ENCODE measurements at places on chromosomes 7 and 10.

DNA sequence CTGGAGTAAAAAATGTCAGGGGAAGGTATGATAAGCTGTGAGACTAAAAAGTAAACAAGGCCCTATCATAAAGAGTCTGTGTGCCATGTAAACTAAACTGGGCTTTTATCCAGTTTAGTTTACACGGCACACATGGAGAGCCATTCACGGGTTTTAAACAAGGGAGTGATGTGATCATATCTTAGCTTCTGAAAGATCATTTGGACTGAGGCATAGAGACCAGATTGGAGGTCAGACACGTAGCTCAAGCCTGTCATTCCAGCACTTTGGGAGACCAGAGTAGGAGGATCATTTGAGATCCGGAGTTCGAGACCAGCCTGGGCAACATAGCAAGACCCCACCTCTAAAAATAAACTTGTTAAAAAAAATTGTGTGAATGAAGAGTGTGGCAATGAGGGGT lies 50.1 kb downstream of the SKIDA1 start:
- no peak for DNase-seq

DNA sequence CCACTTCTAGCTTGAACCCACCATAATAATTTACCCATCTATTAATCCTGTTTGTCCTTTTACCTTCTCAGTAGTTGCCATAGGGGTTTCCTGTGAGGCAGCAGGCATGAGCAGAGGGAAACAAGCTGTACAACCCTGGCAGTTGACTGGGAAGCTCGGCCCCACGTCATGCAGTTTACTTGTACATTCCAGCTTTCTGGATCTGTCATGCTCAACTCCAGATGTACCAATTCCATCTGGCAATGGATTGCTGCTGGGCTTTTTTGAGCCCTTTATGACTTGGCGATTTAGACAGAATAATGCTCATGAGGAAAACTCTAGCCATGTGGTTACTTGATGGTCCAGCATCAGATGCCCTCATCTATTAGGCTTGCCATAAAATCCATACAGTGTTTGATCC lies 112.5 kb downstream of the GNAI1 start:
- DNase-seq, result no peak

DNA sequence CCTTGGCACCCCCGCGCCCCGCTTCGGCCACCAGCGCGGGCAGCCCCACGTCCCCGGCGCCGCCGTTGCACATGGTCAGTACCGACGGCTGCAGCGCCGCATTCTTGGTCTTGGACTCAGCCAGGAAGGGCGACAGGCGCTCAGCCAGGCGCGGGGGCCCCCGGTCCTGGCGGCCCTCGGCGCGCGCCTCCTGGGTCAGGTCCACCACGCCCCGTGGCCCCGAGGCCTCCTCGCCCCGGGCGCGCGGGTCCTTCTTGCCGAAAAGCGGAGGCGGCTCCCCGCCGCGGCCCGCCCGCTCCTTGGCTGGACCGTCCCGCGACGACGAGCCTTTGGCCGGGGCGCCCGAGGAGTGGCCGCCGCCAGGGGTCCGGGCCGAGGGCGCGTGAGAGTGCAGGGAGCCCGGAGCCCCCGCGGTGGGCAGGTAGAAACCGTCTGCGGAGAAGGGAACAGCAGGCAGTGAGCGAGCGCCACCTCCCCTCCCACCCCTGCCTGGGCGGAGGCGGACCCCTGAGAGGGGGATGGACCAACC lies 34.7 kb downstream of the TNRC18 start:
- DNase-seq, result no peak

DNA sequence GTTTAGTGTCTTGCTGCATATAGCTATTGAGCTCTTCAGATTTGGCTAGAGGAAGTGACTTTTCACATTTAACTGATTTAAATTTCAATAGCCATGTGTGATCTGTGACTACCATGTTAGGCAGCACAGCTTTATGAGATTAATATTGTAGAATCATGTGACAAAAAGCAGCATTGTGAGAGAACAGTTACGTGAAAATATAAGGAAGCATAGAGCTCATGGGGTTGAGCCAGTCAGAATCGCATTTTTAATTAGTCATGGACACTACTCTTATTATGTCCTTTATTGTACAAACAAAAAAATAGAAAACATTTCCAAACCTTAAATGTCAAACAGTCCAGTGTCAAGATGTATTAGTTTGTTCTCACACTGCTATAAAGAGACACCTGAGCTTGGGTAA lies 48.0 kb downstream of the MTURN start:
- no peak for DNase-seq

GRCh38 chr10:28963539-28964221 lies 286.4 kb downstream of the BAMBI start:
- no peak for DNase-seq

DNA sequence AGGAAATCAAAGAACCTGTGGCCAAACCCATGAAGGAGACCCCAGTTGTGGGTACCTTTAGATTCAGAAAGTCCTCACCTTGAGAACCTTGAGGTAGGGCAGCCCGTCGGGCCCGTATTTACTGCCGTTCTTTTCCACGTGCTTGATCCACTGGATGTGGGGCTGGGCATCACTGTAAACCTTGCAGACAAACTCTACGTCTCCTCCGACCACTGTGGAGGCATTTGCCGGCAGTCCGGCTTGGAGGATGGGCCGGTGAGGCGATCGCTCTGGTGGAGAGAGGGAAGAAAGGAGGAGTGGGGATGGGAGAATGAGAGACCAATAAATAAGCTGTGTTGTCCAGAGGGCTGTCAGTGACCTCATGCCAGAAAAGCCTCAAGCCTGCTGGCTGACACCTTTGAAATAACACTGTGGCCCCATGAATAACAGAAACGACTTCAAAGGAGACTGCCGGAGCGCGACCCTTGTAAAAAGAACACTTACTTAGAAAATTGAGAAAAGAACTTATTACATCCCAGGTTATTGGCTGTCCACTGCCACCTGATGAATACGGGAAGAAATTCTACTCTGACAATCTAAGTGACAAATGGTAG lies 78.2 kb downstream of the FGFR2 start:
- DNase-seq, result no peak

DNA sequence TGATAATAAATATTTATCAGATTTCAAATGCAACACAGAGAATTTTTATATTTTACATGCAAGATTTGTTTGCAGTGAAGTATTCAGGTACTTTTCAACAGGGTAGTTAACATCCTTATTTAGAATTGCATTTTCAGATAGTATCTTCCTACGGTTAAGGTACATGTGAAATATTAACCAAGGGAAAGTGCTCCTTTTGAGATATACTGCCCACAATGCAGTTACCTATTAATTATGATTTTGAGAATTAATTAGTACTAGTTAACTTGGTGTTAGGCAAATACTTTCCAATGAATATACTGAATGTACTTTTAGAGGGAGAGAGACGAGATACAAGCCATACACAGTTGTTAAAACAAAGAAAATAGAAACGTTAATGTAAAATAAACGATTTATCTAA lies 206.2 kb upstream of the YAE1 start:
- DNase-seq, result no peak

DNA sequence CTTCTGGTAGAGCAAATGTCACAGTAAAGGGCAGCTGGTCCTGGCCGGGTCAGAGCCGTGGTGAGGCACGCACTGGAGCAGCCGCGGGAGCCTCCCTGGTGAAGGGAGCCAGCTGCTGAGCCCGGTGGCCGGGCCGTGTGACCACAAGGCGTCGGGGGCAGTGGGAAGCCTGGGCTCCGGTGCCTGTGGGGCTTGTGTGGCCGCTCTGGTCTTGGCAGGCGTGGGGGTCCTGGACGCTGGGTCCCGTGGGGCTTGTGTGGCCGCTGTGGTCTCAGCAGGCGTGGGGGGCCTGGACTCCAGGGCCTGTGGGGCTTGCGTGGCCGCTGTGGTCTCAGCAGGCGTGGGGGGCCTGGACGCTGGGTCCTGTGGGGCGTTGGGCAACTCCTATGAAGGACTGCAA lies 57.2 kb downstream of the NKX6-2 start:
- no peak for DNase-seq

- no peak for DNase-seq
Measured at GRCh38 chr10:116741391-116742351, 695 bp downstream of the HSPA12A start.

DNA sequence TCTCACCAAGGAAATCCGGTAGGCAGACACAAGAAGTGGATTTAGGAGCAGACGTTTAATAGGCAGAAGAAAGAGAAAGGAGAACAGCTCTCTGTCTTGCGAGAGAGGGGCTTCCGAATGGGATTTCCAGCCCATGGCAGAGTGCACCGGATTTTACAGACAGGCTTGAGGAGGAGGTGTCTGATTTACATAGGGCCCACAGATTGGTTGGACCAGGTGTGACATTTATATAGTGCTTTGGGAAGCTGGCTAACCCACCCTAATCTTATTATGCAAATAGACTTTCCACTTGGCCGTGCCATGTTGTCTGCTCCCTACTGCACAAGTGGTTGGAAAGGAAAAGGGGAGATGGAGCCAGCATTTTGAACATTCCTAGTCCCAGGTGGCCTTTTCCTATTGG lies 57.8 kb downstream of the ANKMY2 start:
- DNase-seq, result no peak

GRCh38 chr7:36107926-36108631 lies 45.0 kb upstream of the EEPD1 start:
- no peak for DNase-seq

GRCh38 chr10:82982110-82982608 lies 1107.2 kb downstream of the NRG3 start:
- no peak for DNase-seq

GRCh38 chr7:48786951-48787350 lies 137.4 kb upstream of the CDC14C start:
- no peak for DNase-seq

- no peak for DNase-seq
Measured at GRCh38 chr10:69910561-69910960, 108.9 kb downstream of the COL13A1 start.

GRCh38 chr7:416761-417624 lies 102.7 kb downstream of the PDGFA start:
- no peak for DNase-seq

DNA sequence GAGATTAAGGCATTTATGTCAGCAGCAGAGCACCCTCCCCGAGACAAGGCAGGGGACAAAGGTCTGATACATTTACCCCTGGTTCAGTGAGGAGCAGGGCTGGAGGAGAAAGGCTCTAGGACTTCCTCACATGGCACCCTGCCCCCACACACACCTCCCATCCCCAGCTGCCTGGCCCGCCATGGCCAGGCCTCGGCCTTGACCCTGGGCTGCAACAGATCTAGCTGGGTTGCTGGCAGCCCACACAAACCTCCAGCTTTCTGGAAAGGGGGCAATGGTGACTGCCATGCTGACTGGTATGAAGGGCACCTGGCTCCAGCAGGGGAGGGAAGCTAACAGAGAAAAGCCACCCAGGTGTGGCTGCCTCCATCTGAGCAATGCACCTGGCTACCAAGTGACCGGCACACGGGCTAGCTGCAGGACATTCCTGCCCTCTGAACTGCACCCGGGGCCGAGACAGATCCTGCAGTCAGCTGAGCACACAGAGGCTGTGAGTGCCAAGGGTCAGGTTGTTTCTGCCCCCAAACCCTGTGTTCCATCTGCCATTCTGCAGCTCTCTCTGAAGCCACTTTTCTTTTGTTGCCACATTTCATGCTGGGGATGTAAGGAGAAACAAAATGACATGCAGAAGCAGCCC lies 85.8 kb upstream of the LRRC18 start:
- no peak for DNase-seq

DNA sequence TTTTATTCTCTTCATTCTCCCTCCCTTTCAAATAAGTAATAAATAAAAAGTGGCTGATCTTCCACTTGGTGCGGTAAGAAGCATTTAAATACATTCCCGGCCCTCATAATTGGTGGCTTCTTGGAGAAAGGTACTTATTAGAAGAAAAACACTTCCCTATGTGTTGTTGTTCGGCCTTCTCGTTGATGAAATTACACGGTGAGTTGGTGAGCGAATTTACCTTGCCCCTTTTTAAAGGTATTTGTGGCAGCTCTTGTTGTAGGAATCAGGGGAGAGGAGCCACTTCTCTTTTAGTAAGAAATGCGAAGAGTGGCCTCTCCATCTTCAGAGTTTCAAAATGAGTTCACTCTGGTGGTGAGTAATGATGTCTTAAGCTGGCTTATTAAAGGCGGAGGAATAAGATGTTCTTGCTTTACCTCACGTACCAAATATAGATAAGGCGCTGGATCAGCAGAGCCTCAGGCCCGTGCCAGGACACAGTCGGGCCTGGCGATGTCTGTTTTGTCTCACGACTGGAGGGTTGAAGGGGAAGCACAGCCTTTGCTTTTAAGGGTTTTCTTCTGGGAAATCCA lies 135.9 kb downstream of the CUX1 start:
- DNase-seq, result no peak

- no peak for DNase-seq
Measured at GRCh38 chr7:135599471-135599870, 41.8 kb downstream of the NUP205 start.
